Epithelial cell of esophagus (primary cell): ENCODE measurements at places on chromosomes 4 and X.

DNA sequence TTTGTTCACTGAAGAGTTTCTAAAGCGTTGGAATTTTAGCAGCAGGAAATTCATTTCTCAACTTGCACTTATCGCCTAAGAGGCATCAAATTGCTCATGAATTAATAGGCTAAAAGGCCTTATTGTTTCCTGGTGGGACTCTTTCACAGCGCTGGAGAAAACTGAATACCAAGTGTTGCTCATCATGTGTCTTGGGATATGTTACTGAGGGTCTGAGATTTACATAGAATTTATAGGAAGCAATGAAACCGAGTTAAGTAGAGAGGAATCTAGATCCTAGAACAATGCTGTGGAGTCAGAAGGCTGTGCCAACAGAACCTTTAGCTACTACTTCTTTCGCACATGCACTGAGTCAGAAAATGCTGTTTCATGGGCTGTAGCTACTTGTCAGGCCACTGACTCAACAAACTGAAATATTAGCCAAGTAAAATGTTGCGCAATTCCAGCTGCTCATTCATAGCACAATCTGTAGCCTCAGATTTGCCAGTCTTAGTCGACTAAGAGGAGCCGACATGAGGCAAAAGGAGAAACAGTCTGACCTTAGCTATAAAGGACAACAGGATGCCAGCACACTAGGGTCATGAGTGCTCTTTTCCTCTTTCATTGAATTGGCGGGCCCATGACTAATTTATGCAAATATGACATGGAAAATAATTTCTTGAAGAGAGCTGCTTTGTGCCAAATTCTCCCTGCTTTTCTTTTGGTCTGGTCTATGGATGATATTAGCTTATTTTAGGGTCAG lies 35.9 kb upstream of the CXCL8 start:
- DNase-seq = peak; percentile 99

- no peak for DNase-seq
Observed at GRCh38 chr4:70948665-70949260, 44.7 kb upstream of the DCK start.

- DNase-seq = peak; percentile 22
Observed at GRCh38 chr4:104491481-104492182, 3.1 kb downstream of the CXXC4 start.

- DNase-seq = no peak
Observed at GRCh38 chr4:112516471-112517066, 589 bp upstream of the NEUROG2 start.

DNA sequence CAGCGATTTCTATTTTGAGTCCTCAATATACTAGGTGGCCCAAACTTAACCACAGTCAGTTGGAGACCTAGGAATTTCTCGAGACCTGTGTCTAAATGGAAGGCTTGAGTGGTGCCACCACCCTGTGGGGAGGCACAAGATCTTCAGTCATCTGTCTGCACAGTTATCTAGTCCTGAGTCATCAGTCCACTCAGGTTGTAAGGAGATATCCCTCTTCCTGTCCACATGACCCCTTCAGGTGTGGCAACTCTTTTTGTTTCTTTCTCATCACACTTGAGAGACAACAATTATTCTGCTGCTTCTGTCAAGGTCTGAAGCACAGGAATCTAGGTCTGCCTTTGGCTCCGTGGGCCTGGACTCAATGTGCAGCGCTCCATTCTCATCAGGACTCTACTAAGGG lies 64.4 kb upstream of the IBSP start:
- peak; percentile 66 for DNase-seq

DNA sequence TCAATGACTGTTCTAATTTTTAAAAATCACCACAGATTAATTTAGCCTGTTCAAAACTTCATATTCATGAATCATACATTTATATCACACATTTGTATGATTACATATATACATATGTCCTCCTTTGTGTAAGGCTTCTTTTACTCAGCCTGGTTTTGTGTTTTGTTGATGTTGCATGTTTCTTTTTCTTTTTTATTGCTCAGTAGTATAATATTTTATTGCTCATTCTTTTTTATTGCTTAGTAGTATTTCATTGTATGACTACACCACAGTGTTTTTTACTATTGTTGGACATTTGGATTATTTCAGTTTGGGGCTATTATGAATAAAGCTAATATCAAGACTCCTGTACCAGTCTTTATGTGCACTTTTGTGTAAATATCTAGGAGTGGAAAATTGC lies 198.5 kb downstream of the RELL1 start:
- DNase-seq = no peak

- no peak for DNase-seq
Observed at GRCh38 chrX:114842181-114842580, 175.2 kb downstream of the IL13RA2 start.

- peak; percentile 7 for DNase-seq
Observed at GRCh38 chr4:29081234-29081955, 1638.8 kb upstream of the PCDH7 start.

DNA sequence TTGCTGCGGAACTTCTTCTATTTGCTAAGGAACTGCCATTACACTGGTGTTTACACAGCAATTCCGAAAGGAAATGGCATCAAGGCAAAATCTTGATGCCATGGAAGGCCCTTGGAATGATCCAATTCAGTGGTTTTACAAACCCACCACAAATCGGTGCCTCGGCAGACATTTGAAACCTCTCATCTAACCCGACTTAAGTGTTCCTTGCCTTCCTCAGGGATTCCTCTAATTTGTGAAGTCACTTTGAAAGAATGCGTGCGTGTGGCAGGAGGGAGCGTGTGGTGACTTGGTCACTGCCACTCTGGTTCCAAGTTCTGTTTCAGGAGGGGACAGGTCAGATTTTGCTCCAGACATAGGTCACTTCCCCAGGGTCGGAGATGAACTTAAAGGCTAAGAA lies 4.8 kb downstream of the NOP14 start:
- DNase-seq = peak; percentile 44

GRCh38 chrX:110216027-110216426 lies 101.9 kb downstream of the AMMECR1 start:
- no peak for DNase-seq

GRCh38 chr4:70874268-70875156 lies 27.7 kb upstream of the MOB1B start:
- no peak for DNase-seq

DNA sequence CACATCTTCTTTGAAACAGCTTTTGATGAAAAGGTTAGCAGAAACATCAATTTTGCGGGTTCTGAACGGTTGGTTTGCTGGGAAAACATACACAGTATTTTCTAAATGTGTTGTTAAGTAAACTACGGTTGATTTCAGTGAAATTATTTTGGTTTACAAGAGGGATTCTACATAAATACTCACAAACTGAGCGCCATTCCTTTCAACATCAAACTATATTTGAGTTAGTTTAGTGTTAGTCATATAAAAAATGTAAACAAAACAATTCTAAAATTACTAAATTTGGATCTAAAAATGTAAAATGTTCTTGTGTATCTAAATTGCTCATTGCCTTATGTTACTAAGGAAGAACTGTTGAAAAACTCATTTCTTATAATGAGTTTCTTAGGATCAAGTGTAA lies 425.6 kb downstream of the PCDH18 start:
- DNase-seq = no peak

GRCh38 chr4:127155116-127155515 lies 477.6 kb upstream of the INTU start:
- no peak for DNase-seq

DNA sequence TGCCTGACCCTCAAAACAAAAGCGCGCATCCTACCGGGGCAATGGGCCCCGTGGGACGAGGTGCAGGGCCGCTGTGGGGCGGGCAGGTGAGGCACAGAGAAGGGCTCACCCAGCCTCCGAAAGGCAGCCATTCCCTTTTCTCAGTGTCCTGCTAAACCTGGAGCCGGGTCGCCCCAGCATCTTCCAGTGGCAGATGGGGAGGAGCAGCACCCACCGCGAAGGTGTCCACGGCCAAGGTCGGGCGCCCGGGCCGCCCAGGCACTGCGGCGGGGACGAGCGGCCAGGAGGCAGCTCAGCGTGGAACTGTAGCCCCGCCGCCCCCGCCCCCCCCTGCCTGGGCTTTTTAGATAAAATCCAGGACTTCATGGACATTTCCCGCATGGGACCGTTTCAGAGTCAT lies 19.2 kb upstream of the TLR1 start:
- DNase-seq = no peak

DNA sequence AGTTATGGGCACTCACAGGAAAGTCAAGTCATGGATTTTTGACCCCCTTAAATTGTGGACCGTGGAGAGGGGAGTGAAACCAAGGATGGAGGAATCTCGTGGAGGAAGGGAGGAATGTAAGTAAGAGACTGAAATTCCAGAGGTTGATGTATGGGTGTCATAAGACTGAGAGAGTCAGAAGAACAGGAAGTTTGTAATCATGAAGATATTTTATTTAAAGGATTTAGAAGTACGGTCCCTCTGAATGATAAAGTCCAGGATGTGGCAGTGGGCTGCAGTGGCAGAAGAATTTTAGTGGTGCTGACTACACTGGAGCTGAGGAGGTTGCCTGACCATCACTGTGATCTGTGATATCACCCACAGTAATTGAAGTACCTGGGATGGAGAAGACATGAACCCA lies 57.8 kb downstream of the DCLK2 start:
- no peak for DNase-seq

DNA sequence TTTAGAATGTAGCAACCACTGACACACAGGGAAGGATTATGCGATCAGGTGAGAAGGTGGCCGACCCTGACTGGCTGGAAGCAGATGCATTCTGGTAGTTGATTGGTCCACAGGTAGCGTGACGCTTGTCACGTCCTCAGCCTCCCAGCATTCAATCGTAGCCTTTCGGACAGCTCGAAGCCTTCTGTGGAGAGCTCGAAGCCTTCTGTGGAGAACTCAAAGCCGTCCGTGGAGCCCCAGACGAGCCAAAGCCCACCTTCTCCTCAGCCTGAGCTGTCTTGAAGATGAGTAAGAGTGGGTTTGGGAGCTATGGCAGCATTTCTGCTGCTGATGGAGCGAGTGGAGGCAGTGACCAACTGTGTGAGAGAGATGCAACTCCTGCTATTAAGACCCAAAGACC lies 319 bp downstream of the RPA4 start:
- no peak for DNase-seq

GRCh38 chrX:132411310-132411977 lies 77.4 kb downstream of the MBNL3 start:
- no peak for DNase-seq

- DNase-seq = peak; percentile 35
Observed at GRCh38 chr4:54554339-54554990, 103.3 kb upstream of the KIT start.

DNA sequence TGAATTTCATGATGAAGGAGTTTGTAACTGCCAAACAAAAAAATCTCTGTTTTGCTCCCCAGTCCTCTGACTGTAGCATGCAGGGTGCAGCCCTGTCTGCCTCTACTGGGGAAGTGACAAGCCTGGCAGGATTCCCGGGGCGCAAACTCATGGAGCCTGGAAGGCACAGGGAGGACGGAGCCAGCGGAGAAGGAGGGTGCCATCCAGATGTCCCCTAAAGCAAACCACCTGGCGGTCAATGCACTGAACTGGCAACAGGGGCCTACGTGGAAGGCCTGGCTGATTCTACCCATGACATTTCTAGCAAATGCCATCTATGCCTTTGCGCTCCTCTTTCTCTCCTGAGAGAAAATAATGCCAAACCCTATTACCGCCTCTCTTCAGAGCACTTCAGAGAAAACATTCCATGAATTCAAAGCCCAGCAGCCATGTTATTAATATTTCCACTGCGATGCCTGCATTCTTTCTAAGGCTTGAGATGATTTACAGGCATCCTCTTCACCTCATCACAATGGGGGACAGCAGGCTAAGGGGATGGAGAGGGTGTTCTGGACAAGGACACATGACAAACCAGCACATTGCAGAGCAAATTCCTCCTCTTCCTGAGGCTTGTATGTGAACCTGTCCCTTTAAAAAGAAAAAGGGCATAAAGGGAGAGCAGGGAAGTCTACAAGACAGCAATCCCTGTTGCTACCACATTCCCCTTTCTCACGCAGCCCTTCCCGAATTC lies 329.3 kb upstream of the NOCT start:
- DNase-seq = no peak

DNA sequence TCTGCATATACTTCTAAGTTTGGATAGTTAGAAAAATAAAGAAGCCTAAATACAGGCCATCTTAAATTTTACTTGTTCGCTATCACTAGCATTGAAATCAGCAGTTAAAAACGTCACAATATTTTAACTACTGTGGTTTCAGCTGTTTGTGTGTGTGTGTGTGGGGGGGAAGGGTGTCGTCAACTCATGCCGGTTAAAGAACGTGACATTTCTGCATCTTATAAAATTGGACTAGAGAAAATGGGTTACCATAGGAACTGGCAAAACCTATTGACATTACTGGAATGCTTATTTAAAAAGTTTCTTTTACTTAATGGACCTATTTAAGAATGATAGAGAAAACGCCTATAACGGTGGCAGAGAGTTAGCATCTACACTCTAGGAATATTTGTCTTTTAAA lies 1.2 kb upstream of the CNKSR2 start:
- DNase-seq = no peak

- DNase-seq = no peak
Observed at GRCh38 chr4:37767019-37767418, 59.5 kb upstream of the PGM2 start.

- peak; percentile 46 for DNase-seq
Observed at GRCh38 chr4:157804986-157805385, 367.8 kb downstream of the GASK1B start.

GRCh38 chr4:99815597-99816011 lies 1.0 kb upstream of the DAPP1 start:
- peak; percentile 100 for DNase-seq

GRCh38 chr4:182823576-182823975 lies 93.6 kb downstream of the DCTD start:
- no peak for DNase-seq

- peak; percentile 54 for DNase-seq
Observed at GRCh38 chr4:68272860-68273259, 27.4 kb upstream of the TMPRSS11B start.

- no peak for DNase-seq
Observed at GRCh38 chrX:71930298-71930697, 19.7 kb downstream of the NHSL2 start.

GRCh38 chr4:124710911-124711310 lies 1.6 kb downstream of the ANKRD50 start:
- no peak for DNase-seq

- no peak for DNase-seq
Observed at GRCh38 chr4:57945298-57945697, 835.1 kb upstream of the IGFBP7 start.

GRCh38 chrX:148854306-148854705 lies 353.9 kb downstream of the AFF2 start:
- DNase-seq = peak; percentile 2

GRCh38 chr4:26073886-26074560 lies 160.0 kb downstream of the SMIM20 start:
- no peak for DNase-seq

DNA sequence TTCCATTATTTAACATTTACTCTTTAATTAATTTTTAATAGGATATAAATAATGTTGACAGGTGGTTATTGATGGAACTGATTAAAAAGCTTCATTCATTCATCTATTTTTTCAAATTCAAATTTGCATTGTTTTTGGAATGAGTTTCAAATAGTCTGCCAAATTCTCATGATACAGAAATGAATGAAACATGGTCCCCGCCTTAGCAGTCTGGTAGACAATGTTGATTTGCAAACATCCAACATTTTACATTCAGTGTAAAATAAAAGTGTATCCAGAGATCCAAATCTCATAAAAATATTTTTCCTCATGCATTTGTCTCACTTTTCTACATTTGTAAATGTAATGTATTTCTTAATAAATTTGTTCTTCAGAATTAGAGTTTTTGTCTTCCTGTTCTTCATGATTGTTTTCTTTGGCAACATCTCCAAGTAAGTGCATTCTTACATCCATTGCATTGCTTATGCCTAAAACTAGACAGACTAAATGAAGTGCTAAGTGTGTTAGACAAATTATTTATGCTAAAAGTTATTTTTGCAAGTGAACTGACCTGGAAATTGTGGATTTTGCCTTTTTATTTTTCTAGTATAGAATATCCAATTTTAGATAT lies 142.3 kb downstream of the PCDH18 start:
- no peak for DNase-seq
